ENCODE measurements at places on chromosomes 1 and 21.

DNA sequence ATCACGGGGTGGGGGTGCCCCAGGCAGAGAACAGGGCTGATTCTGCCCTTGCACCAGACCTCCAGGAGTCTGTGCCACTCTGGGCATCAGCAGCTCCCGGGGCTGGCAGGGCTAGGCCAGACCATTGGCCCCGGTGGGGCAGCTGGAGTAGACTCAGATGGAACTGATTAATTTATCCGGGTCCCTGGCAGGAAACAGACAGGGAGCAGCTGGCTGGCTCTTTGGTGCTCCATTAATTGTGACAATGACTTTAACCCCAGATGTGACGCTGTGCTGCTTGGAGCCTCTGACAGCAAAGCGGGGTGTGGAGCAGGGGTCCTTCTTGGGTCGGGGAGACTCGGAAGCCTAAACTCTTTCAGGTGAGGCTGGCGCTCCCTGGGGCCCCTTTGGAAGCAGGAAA lies 9.5 kb downstream of the EPHA8 start:
- DNase-seq = no peak

DNA sequence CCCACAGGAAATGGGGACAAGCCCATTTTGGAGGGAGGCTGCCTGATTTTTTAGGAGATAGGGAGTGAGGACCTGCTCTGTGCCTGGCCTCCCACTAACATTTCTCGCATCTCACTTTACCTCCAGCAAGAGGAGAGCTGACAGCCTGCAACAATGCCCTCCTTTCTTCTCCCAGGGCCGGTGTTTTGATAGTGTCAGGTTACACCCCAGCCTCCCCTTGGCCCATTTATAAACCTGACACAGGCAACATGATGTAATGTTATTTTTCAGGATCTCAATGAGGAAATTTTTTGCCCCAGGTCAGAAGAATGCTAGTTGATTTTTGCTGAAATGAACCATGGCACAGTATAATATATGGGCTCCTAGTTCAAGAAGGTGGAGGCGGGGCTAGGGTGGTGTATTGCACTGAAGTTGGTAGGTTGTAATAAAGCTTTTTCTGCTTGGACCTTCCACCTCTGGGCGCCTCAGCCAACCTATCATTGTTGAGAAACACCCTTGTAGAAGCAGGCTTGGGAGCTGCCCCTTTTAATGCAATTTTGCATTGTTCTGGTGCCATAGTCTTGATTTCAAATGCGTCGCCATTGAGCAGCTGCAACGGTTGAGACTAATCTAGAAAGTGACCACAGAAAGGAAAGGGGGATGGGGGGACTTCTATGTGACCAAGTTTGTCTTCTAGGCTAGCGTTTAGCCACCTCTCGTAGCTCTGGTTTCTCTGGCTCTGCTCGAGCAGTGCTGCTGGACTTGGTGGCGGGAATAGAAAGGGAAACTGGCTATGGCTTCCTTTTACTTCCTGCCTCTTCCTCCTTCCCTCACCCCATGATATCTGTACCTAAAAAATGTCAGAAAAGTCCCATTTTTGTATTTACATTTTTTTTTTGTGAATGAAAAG lies 53.0 kb downstream of the PBX1 start:
- no peak for DNase-seq

DNA sequence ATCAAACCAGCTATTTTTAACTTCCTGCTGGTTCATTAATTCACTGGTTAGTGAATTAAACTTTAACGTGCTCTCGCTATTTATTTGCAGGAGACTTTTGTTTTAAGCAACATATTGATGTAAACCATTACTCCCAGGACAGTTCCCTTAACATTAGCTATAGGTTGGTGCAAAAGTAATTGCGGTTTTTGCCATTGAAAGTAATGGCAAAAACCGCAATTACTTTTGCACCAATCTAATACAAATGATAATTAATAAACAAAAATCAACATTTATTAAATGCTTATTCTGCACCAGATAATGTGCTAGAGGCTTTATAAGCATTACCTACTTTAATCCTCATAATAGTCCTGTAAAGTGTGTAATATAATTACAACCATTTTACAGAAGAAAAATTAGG lies 176.5 kb downstream of the NPHP4 start:
- DNase-seq = no peak

DNA sequence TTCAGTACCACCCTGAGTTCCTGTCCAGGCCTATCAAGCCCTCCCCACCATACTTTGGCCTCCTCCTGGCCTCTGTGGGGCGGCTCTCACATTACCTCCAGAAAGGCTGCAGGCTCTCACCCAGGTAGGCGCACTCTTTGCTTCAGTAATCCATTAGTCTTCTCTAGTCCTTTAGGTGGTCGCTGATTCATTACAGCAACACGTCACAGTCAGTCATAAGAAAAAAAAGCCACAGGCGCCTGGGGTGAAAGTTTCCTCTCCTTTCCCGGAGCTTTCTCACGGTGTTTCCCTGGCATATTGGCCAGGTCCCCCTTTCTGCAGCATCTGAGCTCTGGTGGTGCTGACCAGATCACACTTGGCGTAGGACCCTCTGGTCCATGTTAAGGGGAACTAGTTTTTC lies 12.1 kb downstream of the SLFNL1 start:
- DNase-seq = no peak

- DNase-seq = no peak
Measured at GRCh38 chr1:3543076-3544039, 68.0 kb downstream of the MEGF6 start.

- no peak for DNase-seq
Measured at GRCh38 chr21:15688809-15689208, 41.0 kb upstream of the USP25 start.

DNA sequence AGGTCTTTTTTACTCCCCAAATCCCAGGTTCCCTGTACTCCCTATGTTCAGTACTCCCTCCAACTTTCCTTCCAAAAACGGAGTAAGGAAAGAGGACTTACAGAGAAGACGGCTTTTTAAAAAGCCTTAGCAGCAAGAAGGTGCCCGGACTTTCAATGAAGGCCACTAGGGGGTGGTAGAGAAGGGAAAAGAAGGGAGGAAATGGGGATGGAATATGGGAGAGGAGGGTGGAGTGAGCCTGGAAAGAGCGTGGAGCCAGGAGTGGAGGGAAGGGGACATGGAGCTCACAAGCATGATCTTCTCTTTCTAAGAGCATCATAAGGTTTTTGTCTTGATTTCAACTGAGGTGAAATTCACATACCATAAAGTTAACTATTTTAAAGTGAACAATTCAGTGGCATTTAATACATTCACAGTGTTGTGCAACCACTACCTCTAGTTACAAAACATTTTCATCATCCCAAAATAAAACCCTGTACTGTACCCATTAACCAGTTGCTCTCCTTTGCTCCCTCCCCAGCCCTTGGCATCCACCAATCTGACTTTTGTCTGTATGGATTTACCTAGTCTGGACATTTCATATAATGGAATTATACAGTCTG lies 129.9 kb downstream of the ZNF281 start:
- DNase-seq = no peak

DNA sequence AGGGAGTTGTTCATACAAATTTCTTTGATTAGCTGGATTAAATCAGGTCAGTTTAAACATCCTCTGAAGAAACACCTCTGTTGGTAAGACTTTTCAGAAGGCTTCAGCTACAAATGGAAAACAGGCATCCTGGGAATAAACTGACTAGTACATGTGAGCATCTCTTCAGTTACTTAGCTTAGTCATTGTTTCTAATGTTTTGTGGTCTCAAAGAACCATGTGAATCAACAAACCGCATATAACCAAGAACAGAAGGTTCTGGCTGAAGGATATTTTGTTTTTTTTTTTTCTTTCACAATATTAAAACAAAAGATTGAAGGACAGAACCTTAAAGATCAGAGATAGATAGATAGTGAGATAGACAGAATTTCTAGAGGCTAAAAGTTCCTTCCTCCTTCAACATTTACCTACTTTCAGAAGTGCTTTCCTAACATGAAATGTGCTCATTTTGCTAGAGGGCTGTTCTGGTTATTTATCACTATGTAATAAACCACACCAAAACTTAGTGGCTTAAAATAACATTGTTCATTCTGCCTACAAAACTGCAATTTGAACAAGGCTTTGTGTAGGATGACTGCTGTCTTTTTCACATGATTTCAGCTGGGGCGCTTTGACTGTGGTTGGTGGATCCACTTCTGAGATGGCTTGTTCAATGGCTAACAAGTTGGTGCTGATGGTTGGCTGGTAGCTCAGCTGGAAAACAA lies 119.8 kb upstream of the PTGFR start:
- no peak for DNase-seq

GRCh38 chr1:161335796-161336195 lies 21.6 kb downstream of the SDHC start:
- no peak for DNase-seq

DNA sequence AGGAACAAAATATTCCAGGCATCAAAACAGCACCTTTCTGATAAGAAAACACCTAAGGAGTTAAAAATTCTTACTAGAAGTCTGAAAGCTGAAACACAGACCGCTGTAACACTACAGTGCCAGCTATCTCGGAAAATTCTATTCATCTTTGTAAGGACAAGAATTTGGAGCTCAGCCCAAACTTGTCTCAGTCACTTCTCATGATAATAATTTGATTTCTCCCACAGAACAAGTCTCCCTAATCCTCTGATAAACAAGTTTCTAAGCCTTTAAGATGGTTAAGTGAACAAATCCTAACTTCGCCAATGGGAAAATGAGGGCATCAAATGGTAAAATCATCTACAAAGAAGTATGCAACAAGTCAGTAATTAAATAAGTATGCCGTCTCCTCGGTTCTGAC lies 59.9 kb downstream of the SIPA1L2 start:
- DNase-seq = no peak

DNA sequence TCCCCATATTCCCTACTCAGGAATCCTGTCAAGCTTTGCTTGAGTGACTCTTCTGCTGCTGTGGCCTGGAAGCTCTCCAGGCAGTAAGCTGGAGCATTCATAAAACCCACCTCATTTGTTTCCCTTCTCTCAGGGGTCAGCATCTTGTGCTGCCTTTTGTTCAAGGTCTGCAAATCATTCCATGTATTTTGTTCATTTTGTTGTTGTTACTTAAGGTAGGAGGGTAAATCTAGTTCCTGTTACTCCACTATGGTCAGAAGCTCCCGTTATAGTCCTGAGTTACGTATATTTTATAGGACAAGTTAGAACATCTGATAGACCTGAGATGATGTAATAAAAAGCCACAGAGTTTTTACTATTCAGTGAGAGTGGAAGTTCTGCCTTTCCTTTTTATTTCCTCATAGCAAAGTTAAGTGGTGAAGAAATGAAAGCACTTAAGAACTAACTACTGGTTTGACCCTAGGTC lies 9.9 kb downstream of the SYNJ1 start:
- no peak for DNase-seq

DNA sequence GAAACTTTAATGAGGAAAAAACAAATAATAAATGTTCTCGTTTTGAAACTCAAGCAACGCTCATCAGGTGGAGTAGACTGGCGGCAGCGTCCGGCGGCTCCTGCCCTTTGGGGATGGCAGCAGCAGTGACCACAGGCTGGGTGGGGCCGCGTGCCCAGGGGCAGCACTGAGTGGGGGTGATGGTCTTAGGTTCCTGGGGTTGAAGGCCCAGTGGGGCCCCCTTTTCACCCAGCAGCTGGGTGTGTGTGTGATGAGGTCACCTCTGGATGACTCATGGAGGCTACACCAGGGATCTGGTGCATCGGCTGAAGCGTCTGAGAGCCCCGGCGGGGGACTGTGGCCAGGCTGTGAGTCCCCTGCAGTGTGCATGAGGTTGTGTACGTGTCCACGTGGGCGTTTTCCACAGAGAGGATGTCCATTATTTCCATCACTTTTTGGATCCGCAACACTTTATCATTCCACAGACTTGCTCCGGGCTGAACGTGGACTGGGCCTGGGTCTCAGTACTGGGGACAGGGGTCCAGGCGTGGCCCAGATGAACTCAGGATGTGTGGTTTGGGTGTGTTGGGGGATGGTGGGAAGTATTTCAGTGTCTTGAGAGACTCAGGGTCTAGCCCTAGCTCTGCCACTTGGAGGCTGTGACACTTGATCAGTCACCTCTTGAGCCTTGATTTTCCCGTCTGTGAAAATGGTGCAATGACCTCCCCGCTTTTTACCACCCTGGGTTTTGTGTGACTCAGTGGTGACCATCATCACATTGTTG lies 25.6 kb downstream of the LDLRAP1 start:
- DNase-seq = no peak

- DNase-seq = no peak
Measured at GRCh38 chr1:210293171-210293607, 35.5 kb upstream of the HHAT start.

DNA sequence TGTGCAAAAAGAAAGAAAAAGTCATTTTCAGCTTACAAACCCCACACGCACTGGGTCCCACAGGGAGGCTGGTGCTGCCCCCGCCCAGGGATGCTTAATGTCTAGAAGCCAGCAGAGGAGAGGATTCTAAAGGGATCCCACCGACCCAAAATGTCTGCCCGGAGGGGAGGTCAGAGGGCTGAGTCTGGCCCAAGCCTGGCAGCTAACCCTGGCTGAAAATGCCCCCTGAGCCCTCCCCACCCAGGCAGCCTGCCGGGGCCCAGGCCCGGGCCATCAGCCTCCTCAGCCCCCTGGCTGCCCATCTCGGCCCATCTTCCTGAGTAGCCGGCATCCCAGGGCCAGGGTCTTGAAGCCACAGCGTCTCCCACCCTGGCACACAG lies 33.5 kb downstream of the ACOT7 start:
- DNase-seq = no peak

DNA sequence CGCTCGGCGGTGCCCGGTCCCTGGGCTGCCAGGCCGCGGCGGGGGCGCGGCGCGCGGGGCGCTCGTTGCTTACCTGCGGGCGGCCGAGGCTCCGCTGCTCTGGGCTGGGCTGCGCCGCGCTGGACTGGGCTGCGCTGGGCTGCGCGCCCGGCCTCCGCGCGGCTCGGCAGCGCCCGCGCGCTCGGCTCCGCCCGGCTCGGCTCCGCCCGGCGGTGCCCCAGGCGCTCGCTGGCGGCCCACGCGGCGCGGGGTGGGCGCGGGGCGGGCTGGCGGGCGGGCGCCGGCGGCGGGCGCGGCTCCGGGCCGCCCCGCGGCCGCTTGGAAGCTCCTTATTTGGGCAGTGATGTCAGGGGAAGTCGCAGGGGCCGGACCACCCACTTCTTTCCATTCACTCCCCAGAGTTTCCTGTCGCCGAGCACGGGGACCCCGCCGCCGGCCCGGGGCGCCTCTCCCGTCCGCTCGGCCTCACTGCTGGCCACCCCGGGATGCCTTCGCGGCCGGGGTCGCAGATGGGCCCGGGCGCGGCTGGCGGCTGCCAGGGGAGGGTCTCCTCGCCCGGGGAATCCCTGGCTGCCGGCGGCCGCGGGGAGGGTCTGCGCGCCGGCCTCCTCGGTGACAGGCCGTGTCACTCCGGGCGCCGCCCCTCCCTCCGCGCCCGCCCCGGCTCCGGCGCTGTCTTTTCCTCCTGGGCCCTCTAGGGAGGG lies 177.7 kb upstream of the EDN2 start:
- DNase-seq = peak; percentile 63

DNA sequence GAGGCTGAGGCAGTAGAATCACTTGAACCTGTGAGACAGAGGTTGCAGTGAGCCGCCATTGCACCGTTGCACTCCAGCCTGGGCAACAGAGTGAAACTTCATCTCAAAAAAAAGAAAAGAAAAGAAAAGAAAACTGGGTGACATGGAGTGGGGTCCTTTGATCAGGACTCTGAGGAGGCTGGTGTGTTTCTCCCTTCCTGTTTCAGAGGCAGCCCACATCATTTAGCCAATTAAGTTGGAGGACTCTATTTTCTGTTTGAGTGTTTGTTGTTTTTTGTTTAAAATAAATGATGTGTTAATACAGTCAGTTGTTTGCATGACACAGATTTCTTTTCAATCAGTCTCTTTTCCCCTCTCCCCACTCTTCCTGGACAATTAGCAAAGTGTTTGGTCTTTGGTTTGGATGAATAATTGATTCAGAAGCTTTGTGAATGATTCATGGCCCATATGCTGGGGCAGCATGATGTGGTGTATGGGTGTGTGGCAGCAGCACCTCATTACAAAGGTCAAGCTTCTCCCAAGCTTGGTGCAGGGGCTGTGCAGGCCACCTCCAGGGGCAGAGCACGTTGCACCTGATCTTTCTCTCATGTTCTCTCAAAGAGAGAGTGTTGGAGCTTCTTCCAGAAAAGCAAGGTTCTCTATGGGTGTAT lies 48.8 kb downstream of the CACNA1E start:
- DNase-seq = no peak
